Heart right ventricle (tissue), 16 donors: ENCODE measurements at places on chromosomes 4 and X. TPM values are rescaled to one million over a fixed set of nuclear protein-coding genes. Genes with fewer than 3 reads are reported as not detected.

Gene SMIM10L2A
- total RNA-seq = 2.0 TPM

Gene CWH43
- total RNA-seq = not detected

DNA sequence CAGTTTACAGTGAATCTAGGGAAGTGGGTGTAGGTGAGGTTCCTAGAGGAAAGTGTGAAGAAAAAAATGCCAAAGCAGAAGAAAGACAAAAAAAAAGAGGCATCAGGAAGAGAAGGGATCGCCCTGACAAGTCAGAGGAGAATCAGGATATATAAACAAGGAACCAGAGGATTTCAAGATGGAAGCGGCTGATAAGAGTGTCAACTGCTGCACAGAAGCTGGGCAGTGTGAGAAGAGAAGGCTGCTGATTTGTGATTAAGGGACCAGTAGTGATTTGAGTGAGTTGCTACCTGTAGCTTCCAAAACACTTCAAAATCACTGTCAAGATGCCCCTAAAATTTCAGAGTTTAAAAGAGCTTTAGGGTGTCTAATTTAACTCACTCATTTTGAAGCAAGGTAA, 258.2 kb downstream of the PPP3CA start:
- H3K27ac ChIP-seq = no peak overlapping the region
- DNase-seq = no peak
- no peaks in the 10 kb centered on the region for H3K4me1 ChIP-seq
- no peaks in the 10 kb centered on the region for H3K27me3 ChIP-seq
- H3K36me3 ChIP-seq = no peaks in the 10 kb centered on the region
- no peak overlapping the region for H3K4me3 ChIP-seq

DNA sequence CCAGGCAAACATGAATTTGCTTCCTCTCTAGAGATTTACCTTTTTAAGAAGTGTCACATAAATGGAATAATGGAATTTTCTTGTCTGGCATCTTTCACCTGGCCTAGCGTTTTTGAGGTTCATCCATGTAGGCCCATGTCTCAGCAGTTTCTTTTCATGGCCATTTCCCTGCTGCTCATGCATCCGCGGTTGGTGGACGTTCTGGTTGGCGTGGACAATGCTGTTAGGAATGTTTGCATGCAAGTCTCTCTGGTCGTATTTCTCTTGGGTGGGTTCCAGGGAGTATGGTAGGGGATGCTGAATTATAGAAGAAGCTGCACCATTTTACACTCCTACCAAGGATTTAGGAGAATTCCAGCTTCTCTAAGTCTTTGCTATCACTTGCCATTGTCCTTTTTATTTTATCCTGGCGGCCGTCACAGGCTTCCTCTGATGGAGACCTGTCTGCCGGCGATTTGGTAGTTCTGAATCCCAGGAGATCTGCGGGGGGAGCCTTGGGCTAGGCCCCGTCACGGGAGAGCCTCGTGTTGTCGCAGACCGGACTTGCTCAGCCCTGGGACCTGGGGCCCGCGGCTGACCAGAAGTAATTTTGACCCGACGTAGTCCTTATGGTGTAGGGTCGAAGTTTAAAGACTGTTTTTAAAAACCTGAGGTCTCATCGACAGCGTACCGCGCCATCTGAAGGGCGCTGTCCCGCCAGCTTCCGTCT, 56.9 kb upstream of the TADA2B start:
- H3K27ac ChIP-seq = peak overlapping the region; percentile 89
- peak; percentile 70 for DNase-seq
- H3K36me3 ChIP-seq = no peaks in the 10 kb centered on the region

DNA sequence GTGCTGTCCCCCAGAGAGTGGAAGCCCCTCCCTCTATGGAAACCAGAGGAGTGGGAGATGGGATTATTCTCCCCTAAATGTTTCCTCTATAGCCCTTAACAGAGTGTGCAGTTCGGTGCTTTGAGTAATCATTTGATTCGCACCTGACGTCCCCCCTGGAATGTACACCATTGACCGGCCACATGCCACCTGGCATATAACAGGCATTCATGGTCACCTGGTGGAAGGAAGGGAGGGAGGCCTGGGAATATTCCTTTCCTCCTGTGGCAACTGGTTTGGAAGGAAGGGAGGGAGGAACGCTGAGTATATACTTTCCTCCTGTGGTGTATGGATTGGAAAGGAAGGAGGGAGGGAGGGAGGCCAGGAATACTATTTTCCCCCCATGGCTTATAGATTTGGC, 77.2 kb downstream of the CRMP1 start:
- no peaks in the 10 kb centered on the region for H3K36me3 ChIP-seq
- no peaks in the 10 kb centered on the region for H3K27me3 ChIP-seq
- H3K4me1 ChIP-seq = no peaks in the 10 kb centered on the region
- DNase-seq = no peak

DNA sequence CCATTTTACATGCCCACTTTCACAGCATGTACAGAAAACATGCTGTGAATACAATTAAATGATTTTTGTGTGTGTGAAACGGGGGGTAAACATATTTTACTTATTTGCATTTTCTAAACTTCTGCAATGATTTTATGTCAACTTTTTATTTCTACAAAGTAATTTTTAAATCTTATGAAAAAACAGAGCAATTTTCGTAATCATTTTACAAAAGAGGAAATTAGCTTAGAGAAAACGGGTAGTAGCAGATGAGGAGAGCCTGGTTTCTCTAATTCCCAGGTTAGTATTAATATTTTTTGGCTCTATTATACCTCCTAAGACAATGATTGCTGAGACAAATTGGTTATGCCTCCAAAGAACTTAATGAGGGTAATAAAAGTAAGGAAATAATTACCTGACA, 3.2 kb downstream of the TKTL2 start:
- H3K4me1 ChIP-seq = no peaks in the 10 kb centered on the region
- DNase-seq = no peak
- no peak overlapping the region for H3K27ac ChIP-seq
- H3K27me3 ChIP-seq = no peaks in the 10 kb centered on the region

- H3K4me3 ChIP-seq = no peak overlapping the region
- DNase-seq = peak; percentile 25
- peaks cover 44% of the 10 kb centered on the region for H3K36me3 ChIP-seq
- H3K27me3 ChIP-seq = no peaks in the 10 kb centered on the region
These were observed 25.8 kb downstream of the TRIM75 start for GRCh38 chr4:165079476-165079875.

DNA sequence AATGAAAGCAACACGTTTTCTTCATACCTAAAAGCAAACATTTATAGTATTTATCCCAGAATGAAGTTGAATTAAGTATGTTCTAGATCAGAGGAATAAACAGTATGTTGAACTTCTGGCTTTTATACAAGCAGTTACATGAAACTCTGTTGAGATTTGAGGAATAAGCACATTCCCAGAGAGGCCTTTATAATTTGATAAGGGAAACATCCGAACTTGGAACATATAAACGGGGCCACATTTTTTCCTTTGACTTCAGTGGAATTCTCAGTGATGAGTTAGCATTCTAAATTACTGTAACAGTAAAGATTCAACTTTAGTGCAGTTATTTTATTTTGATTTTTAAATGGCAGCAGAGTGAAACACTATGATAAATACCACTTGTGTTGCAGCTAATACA, 119.5 kb downstream of the GLRA3 start:
- no peak for DNase-seq
- H3K27me3 ChIP-seq = no peaks in the 10 kb centered on the region
- no peaks in the 10 kb centered on the region for H3K4me1 ChIP-seq
- H3K36me3 ChIP-seq = no peaks in the 10 kb centered on the region
- no peak overlapping the region for H3K4me3 ChIP-seq

DNA sequence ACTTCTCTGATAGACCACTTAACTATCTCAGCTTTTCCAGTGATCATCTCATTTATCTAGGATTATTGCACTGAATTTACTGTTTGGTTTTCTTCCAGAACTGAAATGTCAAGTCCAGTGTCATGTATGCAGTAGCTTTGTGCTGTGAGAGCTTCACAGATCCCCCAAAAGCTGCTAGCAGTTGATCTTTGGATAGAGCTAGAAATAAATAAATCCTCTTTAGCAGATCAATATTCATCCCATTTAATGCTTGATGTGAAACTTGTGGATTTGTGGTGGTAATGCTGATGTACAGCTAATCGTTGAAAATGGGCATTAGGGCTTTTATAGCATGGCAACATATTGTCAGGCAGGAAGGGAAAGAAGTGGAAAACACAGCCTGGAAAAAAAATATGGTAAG, 509.6 kb upstream of the FAM241A start:
- H3K27me3 ChIP-seq = peaks cover 11% of the 10 kb centered on the region
- H3K36me3 ChIP-seq = no peaks in the 10 kb centered on the region
- H3K27ac ChIP-seq = no peak overlapping the region
- no peaks in the 10 kb centered on the region for H3K4me1 ChIP-seq
- no peak for DNase-seq

DNA sequence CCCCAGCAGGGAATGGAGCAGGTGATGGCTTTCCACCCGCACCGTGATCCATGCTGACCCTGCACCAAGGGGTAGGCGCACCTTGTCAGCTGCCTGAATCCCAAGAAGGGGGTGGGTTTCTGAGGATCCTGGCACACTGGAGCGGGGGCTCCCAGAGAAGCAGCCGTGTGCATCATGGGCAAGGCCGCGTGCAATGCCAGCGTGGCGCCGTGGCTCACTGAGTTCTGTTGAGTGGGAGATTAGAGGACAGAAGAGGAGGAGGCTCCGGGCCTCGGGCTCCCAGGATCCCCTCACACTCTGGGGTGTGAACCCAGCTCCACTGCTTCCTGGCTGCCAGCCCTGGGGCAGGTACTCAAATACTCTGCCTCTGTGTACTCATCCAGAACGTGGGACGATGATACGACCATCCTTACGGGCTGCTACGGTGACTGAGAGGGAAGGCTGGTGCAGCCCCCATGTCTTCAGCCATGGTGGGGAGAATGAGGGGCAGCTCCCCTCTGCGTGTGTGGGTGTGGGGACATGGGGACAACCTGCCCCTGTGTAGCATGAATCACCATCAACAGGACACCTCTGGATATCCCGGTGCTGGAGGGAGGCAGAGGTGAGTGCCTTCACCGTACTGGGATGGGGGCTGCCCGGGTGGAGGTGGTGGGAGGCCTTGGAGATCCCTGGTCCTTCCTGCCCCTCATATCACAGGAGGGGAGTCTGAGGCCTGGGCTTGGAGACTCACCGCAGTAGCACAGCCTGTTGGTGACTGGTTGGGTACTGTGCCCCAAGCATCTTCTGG, 52.6 kb downstream of the CPZ start:
- H3K27me3 ChIP-seq = peaks cover 75% of the 10 kb centered on the region
- no peak for DNase-seq
- H3K36me3 ChIP-seq = no peaks in the 10 kb centered on the region
- no peak overlapping the region for H3K27ac ChIP-seq

GRCh38 chr4:95857761-95858160, 17.9 kb downstream of the PDHA2 start:
- H3K27ac ChIP-seq = no peak overlapping the region
- no peaks in the 10 kb centered on the region for H3K36me3 ChIP-seq
- H3K4me3 ChIP-seq = no peak overlapping the region
- no peak for DNase-seq

GRCh38 chrX:27186671-27187070, 276.5 kb downstream of the PPP4R3C start:
- H3K36me3 ChIP-seq = no peaks in the 10 kb centered on the region
- no peak overlapping the region for H3K4me3 ChIP-seq
- no peak for DNase-seq
- H3K27ac ChIP-seq = no peak overlapping the region
- no peaks in the 10 kb centered on the region for H3K27me3 ChIP-seq

- peaks cover 5% of the 10 kb centered on the region for H3K4me1 ChIP-seq
- peak; percentile 21 for DNase-seq
- H3K4me3 ChIP-seq = no peak overlapping the region
- H3K27ac ChIP-seq = peak overlapping the region; percentile 47
- H3K36me3 ChIP-seq = no peaks in the 10 kb centered on the region
- H3K27me3 ChIP-seq = no peaks in the 10 kb centered on the region
These were observed 184.0 kb upstream of the FSTL5 start for GRCh38 chr4:162347842-162348213.

GRCh38 chrX:12113321-12113720, 25.0 kb upstream of the FRMPD4 start:
- no peak overlapping the region for H3K27ac ChIP-seq
- H3K36me3 ChIP-seq = no peaks in the 10 kb centered on the region
- H3K4me1 ChIP-seq = no peaks in the 10 kb centered on the region
- no peaks in the 10 kb centered on the region for H3K27me3 ChIP-seq

DNA sequence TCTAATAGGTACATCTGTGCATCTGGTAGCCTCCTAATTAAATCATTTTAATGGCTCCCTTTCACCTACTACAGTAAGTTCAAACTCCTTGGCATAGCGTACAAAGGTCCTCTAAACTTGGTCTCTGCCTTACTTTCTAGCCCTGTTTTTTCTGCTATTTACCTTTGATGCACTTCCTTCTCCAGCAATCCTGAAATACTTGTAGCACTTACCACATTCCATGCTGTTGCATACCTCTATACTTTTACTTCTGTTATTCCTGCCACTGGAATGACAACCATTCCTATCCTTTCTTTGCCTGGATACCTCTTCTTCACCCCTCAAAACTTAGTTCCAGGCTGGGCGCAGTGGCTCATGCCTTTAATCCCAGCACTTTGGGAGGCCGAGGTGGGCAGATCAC, 56.6 kb upstream of the LHFPL1 start:
- no peak overlapping the region for H3K4me3 ChIP-seq
- no peaks in the 10 kb centered on the region for H3K4me1 ChIP-seq
- no peaks in the 10 kb centered on the region for H3K36me3 ChIP-seq
- peaks cover 48% of the 10 kb centered on the region for H3K27me3 ChIP-seq

GRCh38 chrX:124018023-124018422, 56.5 kb downstream of the STAG2 start:
- H3K4me3 ChIP-seq = no peak overlapping the region
- DNase-seq = no peak
- H3K27me3 ChIP-seq = no peaks in the 10 kb centered on the region
- peaks cover 6% of the 10 kb centered on the region for H3K4me1 ChIP-seq
- H3K36me3 ChIP-seq = peaks cover 7% of the 10 kb centered on the region

DNA sequence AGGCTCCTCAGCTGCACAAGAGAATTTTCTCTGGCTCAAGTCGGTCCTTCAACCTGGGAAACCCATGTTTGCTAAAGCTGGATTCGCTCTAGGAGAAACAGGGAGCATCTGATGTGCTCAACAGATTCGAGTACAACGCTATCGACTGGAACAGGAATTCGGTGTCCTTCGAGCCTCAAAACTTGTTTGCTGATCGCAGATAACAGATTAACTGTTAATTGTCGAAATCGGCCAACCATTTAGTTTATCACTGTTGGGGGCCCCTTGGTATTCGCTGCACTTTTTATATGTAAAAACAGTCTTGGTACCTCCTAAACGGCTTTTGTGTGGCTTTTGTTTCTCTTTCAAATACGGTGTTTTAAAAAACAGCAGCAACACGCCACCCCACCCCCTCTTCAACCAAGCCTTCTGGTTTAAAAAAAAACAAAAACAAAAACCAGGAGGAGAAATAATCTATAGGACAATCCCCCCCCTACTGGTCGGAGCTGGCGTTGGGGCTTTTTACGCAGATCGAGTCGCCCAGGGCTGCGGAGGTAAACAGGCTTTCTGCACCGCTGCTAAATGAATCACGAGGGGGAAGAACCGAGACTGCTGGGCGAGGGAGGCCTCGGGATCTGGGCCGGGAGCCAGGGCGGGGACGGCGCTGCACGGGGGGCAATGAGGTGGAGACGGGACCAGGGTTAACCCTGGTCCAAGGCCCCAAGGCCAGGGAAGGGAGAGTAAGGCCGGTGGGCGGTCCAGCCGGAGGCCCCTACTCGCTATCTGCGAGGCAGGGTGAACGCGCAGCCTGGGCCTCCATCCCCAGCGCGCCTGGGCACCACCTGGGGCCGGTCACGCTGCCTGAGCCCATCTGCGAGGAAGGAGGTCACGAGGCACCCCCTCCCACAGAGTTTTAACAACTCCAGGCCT, 71.7 kb upstream of the BCOR start:
- no peak overlapping the region for H3K4me3 ChIP-seq
- H3K36me3 ChIP-seq = no peaks in the 10 kb centered on the region
- no peaks in the 10 kb centered on the region for H3K27me3 ChIP-seq
- DNase-seq = no peak
- no peak overlapping the region for H3K27ac ChIP-seq

- H3K27me3 ChIP-seq = no peaks in the 10 kb centered on the region
- no peaks in the 10 kb centered on the region for H3K4me1 ChIP-seq
- no peak overlapping the region for H3K4me3 ChIP-seq
- H3K27ac ChIP-seq = no peak overlapping the region
- no peak for DNase-seq
These were observed 49.0 kb upstream of the TRAM1L1 start for GRCh38 chr4:117134386-117134785.
